ENCODE measurements at places on chromosomes 5 and 9.

DNA sequence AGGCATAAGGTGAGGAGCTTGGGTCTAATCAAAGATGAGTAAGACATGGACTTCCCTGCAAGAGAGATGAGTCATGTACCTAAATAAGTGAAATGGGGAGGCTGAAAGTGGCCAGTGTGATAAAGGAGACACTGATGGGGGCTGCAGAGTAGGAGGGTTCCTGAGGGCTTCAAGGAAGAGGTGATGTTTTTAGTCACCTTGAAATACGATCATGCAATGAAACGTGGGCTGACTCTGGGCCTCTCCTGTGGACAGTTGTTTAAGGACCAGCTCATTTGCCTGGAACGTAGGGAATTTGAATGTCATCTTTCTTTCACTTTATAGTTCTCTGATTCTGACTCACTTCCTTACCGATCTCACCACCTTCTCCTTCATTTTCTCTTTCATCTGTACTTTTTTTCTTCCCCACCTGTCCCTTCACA lies 49.6 kb upstream of the CPLX2 start:
- peak; percentile 8 for DNase-seq

- peak; percentile 11 for DNase-seq
Measured at GRCh38 chr5:173498739-173499470, 117.5 kb downstream of the BOD1 start.

DNA sequence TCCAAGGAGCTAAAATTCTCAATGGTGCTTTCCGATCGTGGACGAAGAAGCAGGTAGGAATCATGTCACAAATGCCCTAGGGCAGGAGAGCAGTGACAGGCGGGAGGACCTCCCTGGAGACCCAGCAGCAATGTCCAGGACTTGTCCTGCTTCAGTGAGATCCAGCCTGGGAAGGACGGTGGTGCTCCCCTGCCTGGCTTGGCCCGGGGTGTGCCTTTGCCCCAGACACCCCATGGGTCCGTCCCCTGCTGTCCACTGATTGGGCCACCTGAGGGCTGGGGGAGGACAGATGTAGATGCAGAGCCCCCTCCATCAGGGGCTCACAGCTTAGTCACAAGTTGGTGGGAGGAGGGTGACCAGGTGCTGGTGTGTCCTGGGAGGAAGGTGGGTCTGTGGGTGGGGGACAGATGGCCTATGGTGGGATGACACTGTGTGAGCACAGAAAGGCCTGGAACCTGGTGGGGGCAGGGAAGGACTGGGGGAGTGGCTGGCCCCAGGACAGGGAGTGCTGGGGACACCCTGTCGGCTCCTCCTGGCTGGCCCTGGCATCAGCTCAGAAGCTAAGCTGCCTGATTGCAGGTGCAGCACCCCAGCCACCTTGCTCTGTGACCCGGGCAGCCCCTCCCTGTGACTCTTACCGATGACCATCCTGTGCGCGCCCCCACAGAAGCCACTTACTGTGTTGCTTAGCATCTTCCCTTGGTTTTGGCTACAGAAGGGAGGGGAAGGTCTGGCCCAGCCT lies 82.0 kb downstream of the PHF2 start:
- DNase-seq, result no peak

- DNase-seq, result no peak
Measured at GRCh38 chr5:61820836-61821235, 485.2 kb upstream of the KIF2A start.

DNA sequence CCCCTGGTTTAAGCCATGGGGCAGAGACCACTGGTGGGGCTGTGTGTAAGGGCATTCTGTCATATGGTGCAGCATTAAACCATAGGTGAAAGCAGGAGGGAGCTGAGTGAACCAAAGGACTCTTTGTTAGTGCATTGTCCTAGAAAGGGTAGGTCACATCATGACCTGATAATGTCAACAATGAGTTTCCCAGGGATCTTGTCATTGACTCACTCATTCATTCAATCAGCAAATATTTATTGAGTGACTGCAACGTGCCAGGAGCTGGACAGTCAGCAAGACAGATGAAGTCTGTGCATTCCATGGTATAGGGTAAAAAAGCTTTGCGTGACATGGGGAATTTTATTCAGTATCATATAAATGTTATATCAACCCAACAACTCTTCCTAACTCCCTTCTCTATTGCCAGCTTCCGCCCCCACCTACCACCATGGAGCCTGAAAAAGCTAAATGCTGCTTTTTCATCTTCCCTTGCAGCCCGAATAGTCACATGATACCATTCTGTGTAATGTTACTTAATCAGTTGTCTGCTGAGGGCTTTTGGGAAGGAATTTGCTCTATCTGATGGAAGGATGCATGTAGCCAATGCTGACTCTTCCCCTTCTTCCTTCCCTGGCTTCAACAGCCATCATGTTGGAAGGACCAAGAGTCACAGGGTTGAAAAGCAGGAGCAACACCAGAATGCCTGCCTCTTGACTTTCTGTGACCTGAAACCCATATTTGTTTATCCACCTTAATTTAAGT lies 11.5 kb upstream of the OTULINL start:
- DNase-seq, result no peak

- DNase-seq, result no peak
Measured at GRCh38 chr5:138527170-138527569, 15.9 kb downstream of the ETF1 start.

DNA sequence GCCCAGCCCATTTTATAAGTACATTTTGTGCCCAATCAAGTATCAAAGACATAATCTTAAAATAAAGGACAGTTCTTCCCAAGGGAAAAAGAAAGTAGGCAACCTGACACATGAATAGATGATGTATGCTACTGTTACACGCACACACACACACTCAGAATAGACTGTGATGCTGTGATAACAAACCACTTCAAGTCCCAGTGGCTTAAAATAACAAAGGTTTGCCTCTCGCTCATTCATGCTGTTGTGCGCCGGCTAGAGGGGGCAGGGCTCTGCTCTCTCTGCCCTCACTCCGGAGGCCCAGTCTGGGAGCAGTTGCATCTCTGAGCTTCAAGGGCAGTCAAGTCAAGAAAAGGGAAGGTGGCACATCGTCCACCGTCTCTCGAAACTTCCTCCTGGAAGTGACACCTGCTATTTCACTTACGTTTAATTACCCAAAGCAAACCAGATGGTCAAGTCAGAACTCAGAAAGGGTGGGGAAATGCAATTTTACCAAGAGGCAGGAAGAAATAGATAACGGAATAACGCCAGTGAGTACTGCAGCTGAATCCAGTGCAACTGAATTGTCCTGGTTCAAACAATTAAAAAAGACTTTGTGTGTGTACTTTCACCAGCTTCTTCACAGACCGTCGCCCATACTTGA lies 43.3 kb downstream of the ANKRD33B start:
- no peak for DNase-seq

- no peak for DNase-seq
Measured at GRCh38 chr5:136030956-136031611, 2.3 kb downstream of the TGFBI start.

GRCh38 chr5:170691657-170692056 lies 91.9 kb upstream of the GABRP start:
- no peak for DNase-seq

DNA sequence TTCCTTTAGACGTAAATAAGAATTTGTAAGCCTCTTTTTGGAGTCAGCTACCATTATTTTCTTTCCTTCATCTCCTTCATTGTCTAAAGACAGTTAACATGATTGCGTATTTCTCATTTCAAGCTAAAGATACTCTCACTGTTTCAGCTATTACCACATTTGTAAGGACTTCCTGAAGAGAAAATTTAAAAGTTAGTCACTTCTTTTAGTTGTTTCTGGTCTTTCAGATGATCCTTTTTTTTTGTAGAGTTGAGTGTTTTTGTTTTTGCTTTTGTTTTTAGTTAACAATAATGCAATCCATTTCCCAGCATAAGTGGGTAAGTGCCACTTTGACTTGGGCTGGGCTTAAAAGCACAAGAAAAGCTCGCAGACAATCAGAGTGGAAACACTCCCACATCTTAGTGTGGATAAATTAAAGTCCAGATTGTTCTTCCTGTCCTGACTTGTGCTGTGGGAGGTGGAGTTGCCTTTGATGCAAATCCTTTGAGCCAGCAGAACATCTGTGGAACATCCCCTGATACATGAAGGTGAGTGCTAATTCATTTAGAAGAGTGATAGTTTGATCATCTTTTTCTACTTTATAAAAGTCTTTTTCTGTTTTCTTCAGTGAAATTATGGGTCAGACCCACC lies 2.0 kb downstream of the IL31RA start:
- DNase-seq, result no peak

DNA sequence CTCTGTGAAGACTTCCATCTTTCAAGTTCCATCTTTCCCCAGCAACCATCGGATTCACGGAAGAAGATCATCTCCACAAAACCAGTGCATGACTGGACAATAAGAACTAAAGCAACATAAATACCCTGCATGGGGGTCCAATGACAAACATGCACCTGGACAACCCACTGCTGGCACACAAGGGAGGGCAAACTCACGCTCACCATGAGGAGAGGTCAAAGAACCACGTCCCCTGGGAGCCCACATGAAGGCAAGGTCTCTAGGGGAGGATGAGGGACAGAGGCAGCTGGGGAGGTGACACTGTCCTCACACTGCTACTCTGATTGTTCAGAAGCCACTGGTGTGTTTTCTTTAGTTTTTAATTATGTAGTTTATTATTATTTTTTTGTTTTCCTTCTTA lies 190.8 kb downstream of the MED10 start:
- DNase-seq, result no peak

- no peak for DNase-seq
Measured at GRCh38 chr5:149474198-149474597, 77.0 kb downstream of the CSNK1A1 start.

GRCh38 chr9:98848450-98849149 lies 41.1 kb downstream of the GALNT12 start:
- DNase-seq, result peak; percentile 78

DNA sequence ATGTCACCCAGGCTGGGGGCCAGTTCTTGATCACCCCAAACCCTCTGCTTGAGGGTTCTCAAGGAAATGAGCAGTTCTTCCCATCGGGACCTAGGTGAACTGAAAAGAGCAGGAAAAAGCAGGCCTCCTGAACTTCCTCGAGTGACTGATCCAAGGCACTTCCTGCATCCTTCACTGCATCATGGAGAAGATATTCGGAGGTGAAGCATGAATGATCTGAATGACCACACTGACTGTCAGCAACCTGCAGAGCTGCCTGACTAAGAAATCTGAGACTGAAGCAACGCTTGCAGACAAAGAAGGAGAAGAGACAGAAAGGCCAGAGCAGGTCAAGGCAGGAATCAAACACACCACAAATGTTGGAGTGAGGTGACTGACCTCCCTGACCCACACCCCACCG lies 420.2 kb downstream of the AGTPBP1 start:
- no peak for DNase-seq

GRCh38 chr5:32504329-32504988 lies 59.9 kb upstream of the ZFR start:
- DNase-seq, result no peak

DNA sequence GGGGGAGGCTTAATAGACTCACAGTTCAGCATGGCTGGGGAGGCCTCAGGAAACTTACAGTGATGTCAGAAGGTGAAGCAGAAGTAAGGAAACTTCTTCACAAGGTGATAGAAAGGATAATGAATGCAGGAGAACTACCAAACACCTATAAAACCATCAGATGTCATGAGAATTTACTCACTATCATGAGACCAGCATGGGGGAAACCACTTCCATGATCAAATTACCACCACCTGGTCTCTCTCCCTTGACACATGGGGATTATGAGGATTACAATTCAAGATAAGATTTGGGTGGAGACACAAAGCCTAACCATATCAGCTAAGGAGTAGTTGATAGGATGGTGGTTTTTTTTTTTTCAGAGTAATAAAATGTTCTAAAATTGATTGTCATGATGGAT lies 201.8 kb downstream of the CDH12 start:
- DNase-seq, result no peak

GRCh38 chr9:89419978-89420394 lies 77.9 kb downstream of the SEMA4D start:
- no peak for DNase-seq

DNA sequence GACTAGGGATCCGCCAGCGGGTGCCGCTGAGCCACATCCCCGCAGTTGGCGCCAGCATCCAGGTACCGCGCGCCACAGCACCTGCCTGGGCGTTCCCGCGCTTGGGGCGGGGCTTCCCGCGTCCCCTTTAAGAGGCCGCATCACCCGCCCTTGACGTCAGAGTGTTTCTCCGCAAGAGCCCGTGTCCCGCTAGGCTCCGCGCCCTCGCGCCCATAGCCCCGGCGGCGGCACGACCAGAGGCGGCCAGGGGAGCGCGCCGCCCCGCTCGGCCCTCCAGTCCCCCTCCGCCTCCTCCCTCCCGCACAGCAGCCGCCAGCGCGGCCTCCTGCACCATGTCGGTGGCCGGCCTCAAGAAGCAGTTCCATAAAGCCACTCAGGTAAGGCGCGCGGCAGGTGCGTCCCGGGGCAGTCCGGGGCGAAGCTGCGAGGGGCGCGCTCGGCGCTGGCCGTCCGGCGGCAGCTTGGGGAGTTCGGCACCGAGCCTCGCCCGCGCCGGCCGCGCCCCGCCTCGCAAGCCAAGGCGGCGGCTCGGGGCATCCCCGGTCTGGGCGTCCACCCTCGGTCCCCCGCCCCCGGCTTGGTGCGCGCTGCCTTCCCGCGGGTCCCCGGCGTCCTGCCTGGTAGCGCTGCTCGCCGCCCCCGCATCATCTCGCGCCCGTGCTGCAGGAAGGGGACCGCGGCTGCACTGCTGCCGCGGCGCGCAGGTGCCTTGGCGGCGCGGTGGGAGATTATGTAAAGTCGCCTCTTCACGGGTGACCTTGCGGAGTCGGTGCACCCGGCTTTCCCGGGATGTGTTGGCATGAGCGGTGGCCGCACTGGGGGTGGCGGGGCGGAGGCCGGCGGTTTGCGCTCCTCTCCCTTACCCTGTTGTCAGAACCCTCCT lies at the start of gene SH3GL2:
Gene SH3GL2 (plus strand): TSS at position 156 of the 883 bp plus-strand sequence.
- DNase-seq, result peak; percentile 40

DNA sequence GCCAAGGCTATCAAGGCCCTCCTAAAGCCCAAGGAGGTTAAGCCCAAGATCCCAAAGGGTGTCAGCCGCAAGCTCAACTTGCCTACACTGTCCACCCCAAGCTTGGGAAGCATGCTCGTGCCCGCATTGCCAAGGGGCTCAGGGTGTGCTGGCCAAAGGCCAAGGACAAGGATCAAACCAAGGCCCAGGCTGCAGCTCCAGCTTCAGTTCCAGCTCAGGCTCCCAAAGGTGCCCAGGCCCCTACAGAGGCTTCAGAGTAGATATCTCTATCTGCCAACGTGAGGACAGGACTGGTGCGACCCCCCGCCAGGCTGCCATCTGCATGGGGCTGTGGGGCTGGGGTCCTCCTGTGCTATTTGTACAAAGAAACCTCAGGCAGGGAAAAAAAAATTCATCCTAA lies 3.3 kb downstream of the HOMER1 start:
- DNase-seq, result no peak

GRCh38 chr5:54362992-54363625 lies 52.7 kb upstream of the ARL15 start:
- no peak for DNase-seq

GRCh38 chr9:127943011-127943662 lies 5.5 kb upstream of the DPM2 start:
- DNase-seq, result no peak

GRCh38 chr5:15300141-15300540 lies 199.8 kb upstream of the FBXL7 start:
- DNase-seq, result no peak

- peak; percentile 60 for DNase-seq
Measured at GRCh38 chr9:4366591-4367330, 66.9 kb upstream of the GLIS3 start.
